ENCODE measurements at places on chromosomes 2 and 18.

DNA sequence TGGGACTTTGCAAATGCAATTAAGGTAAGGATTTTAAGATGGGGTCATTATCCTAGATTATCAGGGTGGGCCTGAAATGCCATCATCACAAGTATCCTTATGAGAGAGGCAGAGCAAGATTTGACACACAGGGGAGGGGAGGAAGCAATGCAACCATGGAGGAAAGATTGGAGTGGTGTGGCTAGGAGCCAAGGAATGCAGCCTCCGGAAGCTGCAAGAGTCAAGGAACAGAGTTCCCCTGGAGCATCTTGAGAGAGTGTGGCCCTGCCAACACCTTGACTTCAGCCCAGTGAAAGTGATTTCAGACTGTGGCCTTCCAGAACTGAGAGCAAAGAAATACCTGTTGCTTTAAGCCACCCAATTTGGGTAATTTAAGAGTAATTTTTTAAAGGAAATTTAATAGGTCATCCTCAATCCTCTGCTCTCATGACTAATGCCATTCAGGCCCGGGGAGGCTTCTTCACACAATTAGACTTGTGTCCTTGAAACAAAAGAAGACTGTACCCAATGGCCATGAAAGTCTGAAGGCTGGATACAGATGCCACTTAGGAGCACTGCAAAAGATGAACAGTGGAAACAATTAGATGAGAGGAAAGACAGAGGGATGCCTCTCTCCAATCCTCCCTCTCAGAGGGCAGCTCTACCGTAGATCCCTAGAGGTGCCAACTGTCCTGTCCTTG lies 250.3 kb upstream of the ID2 start:
- no peak for DNase-seq

- DNase-seq, result no peak
Measured at GRCh38 chr2:125667630-125668029, 988.3 kb upstream of the GYPC start.

- DNase-seq, result no peak
Measured at GRCh38 chr18:61597316-61597715, 264.1 kb downstream of the CDH20 start.

DNA sequence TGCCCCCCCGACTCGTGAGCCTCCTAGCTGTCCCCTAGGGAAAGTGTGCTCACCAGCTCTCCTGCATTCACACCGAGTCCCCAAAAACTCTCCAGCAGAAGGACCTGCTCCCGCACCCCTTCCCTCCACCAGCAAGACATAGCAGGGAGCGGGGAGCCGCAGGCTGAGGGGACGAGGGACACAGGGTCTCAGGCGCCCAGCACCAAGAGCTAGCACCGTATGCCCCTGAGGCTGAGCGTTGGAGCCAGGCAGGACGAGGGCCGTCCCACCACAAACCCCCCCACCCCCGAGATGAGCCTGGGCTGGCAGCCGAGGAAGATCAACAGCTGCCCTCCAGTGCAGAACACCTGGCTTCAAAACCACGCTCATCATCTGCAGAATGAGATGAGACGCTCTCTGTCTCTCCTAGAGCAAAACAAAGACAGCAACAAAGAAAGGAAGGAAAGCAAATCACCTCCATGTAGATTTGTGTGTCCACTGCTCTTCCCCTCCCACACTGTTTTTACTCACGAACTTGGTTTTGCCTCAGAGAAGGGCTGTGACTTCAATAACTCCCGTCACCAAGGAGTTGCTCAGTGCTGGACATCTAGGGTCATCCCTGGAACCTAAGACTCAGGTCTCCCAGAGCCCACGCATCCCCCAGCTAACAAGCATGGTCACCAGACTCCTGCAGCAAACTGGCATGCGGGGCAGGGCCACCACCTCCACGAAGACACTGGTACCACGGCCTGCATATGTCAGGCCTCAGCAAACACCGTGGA lies 39.7 kb upstream of the SALL3 start:
- DNase-seq, result no peak

DNA sequence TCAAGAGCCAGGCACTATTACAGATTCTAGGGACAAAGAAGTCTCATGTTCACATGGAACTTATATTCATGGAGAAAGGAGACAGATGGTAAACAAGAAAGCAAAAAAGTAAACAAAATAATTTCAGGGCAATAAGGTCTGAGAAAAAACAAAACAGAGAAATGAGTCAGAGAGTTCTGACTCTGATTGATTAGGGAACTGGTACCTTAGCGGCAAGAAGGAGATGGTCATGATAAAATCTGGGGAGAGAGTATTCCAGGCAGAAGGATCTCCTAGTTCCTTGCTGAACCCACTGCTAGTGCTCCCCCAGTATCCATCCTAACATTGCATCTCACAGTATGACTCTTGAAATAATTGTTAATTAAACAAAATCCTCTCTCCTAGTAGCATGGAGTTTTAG lies 161.8 kb upstream of the KLF7 start:
- DNase-seq, result no peak

GRCh38 chr2:160238392-160238791 lies 38.3 kb upstream of the ITGB6 start:
- no peak for DNase-seq

GRCh38 chr2:69020496-69021426 lies 7.8 kb downstream of the ANTXR1 start:
- no peak for DNase-seq

GRCh38 chr2:41828052-41828643 lies 219.7 kb upstream of the PKDCC start:
- DNase-seq, result no peak

Measured in right lobe of liver (tissue), 6 donors.